ENCODE measurements at places on chromosomes 12 and 14.

DNA sequence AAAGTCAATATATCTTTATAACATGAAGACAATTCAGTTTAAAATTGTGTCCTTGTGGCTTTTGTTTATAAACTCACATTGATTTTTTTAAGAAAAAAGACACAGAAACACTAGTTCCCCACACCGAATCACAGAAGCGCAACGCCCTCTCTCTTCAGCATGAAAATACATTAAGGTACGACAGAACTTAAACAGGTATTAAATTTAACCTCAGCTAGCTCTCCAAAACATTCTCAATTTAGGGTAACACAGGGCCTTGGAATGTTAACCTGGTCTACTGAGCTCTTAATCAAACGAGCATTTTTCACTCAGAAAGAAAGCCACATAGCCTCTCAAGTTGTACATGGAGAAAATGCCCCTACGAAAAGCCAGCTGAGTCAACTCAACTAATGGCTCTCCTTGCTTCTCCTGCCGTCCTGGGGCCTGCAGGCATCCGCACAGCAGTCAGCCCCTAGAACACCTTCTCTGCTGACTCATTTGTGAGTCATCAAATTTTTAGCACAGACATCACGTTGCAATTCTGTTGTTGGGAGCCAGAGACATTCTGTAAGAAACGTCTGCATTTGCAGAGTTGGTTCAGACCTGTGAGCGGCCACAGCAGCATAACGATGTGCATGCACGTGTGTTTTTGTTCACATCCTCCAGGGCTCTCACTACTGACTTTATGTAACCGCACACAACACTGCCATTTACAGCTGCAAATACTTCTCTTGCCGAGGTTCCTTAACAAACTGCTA is 141.6 kb downstream of the ITPR2 start:
- no peak for DNase-seq

DNA sequence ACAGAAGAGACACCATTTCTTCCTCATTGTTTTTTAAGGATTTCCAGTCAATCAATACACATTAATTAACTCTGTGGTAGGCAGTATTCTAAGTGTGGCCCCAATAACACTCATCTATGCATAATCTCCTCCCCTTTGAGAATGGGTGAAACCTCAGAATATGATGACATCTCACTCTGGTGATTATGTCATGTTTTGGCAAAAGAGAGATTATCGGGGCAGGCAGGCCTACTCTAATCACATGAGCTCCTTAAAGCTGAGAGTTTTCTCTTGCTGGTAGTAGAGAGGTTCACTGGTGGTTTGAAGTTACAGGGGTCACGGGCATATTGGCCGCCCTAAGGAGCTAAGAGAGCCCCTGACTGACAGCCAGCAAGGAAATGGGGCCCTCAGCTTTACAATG is 7.1 kb upstream of the LGMN start:
- DNase-seq = no peak

- no peak for DNase-seq
Observed at GRCh38 chr14:83993545-83993944, 1536.4 kb upstream of the FLRT2 start.

GRCh38 chr14:95364481-95365209 is 44.9 kb upstream of the CLMN start:
- no peak for DNase-seq

DNA sequence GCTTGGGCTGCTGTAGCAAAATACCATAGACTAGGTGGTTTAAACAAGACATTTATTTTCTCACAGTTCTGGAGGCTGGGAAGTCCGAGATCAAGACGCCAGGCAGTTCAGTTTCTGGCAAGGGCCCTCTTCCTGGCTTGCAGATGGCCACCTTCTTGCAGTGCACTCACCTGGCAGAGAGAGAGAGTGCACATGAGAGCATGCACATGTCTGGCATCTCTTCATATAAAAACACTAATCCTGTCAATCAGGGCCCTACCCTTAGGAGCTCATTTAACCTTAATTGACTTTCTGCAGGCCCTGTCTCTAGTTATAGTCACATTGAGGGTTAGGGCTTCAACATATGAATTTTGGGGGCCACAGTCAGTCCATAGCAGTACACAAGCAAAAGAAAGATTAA is 12.4 kb upstream of the EVL start:
- no peak for DNase-seq

DNA sequence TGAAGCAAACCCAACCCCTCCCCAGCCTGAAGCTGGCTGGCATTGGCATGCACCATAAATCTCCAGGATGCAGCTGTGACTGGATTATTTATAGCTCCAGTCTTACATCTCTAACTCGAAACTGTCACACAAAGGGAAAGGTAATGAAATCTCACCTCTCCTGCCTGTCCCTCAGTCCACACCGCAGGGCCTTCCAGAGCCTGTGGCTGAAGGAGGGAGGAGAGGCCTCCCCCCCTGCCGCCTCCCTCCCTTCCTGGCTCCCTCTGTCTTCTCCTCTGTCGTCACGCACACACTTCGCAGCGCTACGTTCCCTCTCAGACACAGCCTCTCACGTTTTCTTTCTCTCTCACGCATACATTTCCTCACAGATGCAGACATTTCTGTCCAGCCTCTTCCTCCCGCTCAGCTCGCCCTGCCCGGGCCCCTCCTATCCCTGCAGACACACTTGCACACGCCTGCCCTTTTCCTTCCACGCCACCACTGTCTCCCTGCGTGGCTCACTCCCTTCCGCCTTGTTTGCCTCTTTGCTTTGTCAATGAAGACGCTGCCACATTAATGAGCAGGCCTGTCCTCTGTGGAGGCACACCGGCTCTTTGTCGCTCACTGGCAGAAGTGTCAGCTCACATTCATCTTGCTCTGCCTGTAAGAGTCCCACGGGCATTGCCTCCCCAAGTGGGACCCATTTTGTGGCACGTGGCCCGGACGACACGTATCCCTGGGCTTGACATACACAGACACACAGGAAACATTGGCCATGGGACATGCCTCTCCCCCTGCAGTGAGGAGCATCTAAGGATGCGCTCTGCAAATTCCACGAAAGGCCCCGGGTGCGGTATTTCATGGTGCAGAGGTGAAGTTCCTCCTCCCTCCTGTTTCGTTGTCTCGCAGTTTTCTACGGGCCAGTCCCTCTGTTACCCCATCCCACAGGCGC is 27.9 kb downstream of the IRF2BPL start:
- DNase-seq = no peak

GRCh38 chr12:86613311-86613710 is 357.1 kb upstream of the MGAT4C start:
- DNase-seq = no peak

DNA sequence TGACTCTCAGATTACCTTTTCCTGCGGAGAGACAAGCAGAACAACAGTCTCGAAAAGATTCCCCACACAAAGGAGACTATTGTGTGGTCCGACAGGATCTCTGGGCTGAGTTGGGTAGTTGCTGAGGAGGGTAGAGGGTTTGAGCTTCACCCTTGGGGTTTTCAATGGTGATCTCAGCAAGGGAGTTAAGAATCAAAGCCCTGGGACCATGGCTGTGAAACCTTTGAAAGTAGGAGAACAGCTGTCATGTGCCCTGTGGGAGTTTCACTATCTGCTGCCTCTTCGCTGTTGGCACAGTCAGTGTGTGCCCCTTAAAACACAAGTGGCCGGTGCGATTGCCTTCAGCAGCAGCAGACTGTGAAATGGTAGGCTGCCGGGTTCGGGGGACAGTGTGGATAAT is 14.2 kb upstream of the PLEK2 start:
- no peak for DNase-seq

Measured in effector CD4-positive, alpha-beta T cell (primary cell).